ENCODE measurements at places on chromosomes 7 and 10. TPM values are rescaled to one million over a fixed set of nuclear protein-coding genes. Genes with fewer than 3 reads are reported as not detected.

- no peaks in the 10 kb centered on the region for H3K36me3 ChIP-seq
- peaks cover 3% of the 10 kb centered on the region for H3K4me1 ChIP-seq
- H3K27me3 ChIP-seq = peaks cover 10% of the 10 kb centered on the region
- peak; percentile 57 for DNase-seq
- H3K4me3 ChIP-seq = no peak overlapping the region
These were observed 248.2 kb downstream of the SKAP2 start for GRCh38 chr7:26616235-26616634.

DNA sequence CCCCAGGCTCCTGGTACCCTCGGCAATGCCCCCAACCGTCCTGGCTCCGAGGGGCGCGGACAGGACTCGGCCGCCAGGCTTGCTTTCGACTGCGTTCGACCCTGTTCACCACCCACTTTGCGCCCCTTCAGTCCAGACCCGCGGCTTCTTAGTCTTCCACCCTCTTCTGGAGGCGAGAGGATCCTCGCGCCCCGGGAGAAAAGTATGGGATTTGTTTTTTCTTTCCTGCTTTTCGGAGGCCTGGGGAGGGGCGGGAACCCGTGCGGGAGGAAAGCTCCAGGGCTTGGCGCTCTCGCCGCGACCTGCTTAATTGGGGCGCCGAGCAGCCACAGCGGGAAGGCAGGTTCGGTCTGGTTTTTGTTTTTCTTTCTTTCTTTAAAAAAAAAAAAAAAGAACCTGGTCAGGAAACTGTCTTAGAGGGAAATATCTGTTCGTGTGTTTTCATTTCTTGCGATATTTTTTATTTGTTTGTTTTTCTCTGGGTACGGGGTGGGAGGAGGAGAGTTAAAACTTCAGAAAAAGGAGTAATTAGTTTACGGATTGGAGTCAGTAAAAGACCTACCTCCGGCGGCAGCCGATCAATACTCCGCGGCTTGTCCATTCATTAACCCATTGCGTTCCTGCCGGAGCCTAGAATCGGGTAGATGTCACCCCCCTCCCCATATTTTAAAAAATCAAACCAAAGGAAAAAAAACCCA, 1.6 kb downstream of the EMX2 start:
- H3K4me1 ChIP-seq = peaks cover 15% of the 10 kb centered on the region
- H3K36me3 ChIP-seq = no peaks in the 10 kb centered on the region
- DNase-seq = no peak

DNA sequence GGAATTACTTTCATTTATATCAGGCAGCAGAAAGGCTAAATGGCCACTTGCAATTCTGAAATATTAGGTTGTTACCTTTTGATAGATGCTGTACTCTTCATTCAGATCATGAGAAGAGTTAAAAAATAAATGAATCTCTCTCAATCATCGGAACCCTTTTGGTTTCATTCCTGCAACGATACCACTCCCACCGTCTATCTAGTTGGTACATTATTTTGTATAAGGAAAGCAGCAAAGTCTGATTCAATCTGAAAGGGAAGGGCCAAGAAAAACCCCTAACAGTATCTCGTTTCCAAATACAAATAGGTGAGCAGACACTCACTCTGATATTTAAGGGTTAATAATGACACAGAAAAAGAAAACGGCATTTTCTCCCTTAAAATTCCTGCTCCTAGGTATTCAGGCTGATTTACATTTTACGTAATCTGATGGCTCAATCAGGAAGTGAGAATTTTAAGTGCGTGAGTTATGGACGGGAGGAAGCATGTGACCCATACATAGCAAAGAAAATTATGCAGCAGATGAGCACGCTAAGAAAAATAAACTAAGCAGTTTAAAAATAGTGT, 209.4 kb upstream of the KLF14 start:
- peak overlapping the region; percentile 25 for H3K4me3 ChIP-seq
- H3K27ac ChIP-seq = peak overlapping the region; percentile 93
- no peak for DNase-seq
- no peaks in the 10 kb centered on the region for H3K36me3 ChIP-seq

The CDHR3 gene
- 0.34 TPM for total RNA-seq

GRCh38 chr7:43764807-43765491, 6.5 kb downstream of the BLVRA start:
- H3K4me3 ChIP-seq = peak overlapping the region; percentile 14
- no peaks in the 10 kb centered on the region for H3K27me3 ChIP-seq
- DNase-seq = peak; percentile 42
- H3K36me3 ChIP-seq = no peaks in the 10 kb centered on the region
- H3K27ac ChIP-seq = peak overlapping the region; percentile 42

DNA sequence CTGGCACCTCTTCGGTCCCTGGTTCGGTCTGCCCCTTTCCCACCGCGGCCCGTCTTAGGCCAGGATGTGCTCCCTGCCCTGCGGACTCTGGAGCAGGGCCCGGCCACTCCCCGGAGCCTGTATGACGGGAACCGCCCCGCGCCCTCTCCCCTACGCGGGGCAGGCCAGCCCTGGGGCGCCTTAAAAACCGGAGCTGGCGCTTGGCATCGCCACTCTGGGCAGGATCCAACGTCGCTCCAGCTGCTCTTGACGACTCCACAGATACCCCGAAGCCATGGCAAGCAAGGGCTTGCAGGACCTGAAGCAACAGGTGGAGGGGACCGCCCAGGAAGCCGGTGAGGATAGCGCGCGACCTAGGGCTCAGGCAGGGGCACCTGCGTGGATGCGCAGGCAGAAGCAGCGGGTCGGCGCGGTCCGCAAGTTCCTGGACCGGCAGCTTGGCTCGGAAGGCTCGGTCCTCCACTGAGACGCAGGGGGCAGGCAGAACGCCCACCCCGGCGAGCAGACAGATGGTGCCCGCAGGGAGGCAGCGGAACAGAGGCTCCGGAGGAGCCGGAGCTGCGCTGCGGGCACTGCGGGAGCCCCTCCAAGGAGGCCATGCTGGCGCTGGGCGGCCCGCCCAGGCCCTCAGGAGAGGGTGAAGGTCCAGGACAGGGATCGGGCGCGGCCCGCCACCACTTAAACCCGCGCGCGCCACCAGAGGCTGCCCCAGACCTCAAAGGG, at the start of gene ADIRF:
Gene ADIRF (plus strand): TSS at position 212 of the 723 bp plus-strand sequence. CDS start 63 bp downstream, at position 275.
- DNase-seq = no peak
- H3K4me3 ChIP-seq = no peak within 1 kb of the TSS

GRCh38 chr7:13476881-13477444, 512.5 kb downstream of the ETV1 start:
- no peak overlapping the region for H3K4me3 ChIP-seq
- no peaks in the 10 kb centered on the region for H3K36me3 ChIP-seq
- H3K4me1 ChIP-seq = no peaks in the 10 kb centered on the region

The SLC26A5 gene
- total RNA-seq = not detected

The RNF32 gene
- total RNA-seq = 3.9 TPM

- no peak for DNase-seq
- no peak overlapping the region for H3K4me3 ChIP-seq
- H3K27me3 ChIP-seq = no peaks in the 10 kb centered on the region
These were observed 10.5 kb upstream of the ENTPD1 start for GRCh38 chr10:95745501-95745900.

DNA sequence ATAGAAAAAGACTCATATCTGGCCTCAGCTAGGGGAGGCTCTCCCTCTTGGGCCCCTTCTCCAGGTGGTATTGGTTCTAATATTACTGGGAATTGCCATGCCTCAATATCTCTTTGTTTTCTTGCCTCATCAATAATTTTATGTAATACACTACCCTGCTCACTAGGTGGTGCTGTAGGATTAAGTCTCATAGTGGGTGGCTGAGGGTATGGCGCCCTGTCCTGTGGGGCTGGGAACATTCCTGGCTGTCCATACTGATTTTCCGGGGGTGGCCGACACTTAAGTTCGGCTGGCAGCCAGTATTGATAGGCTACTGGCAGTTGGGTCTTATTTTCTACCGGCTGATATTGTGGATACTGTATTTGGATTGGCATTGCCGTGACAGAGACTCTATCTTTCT, 9.0 kb upstream of the TAS2R3 start:
- no peaks in the 10 kb centered on the region for H3K27me3 ChIP-seq
- no peak overlapping the region for H3K4me3 ChIP-seq
- no peaks in the 10 kb centered on the region for H3K4me1 ChIP-seq
- DNase-seq = peak; percentile 61
- peaks cover 93% of the 10 kb centered on the region for H3K36me3 ChIP-seq

GRCh38 chr7:69436946-69437345, 161.3 kb upstream of the AUTS2 start:
- no peak overlapping the region for H3K4me3 ChIP-seq
- H3K27ac ChIP-seq = no peak overlapping the region
- no peak for DNase-seq
- H3K4me1 ChIP-seq = no peaks in the 10 kb centered on the region

DNA sequence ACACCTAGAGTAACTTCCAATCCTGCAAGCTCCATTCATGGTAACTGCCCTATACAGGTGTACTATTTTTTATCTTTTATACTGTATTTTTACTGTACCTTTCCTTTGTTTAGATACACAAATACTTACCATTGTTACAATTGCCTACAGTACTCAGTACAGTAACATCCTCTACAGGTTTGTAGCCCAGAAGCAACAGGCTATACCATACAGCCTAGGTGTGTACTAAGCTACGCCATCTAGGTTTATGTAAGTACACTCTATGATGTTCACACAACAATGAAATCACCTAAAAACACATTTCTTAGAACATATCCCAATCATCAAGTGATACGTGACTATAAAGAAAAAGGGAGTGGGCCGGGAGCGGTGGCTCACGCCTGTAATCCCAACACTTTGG, 53.1 kb upstream of the SLIT1 start:
- H3K27ac ChIP-seq = no peak overlapping the region
- no peak overlapping the region for H3K4me3 ChIP-seq
- no peak for DNase-seq
- H3K4me1 ChIP-seq = no peaks in the 10 kb centered on the region
- H3K36me3 ChIP-seq = peaks cover 34% of the 10 kb centered on the region

The LRRN3 gene
- total RNA-seq = 0.35 TPM

- no peaks in the 10 kb centered on the region for H3K4me1 ChIP-seq
- no peak for DNase-seq
- no peaks in the 10 kb centered on the region for H3K36me3 ChIP-seq
- H3K4me3 ChIP-seq = no peak overlapping the region
These were observed 141.7 kb upstream of the PFKP start for GRCh38 chr10:2925631-2926030.

DNA sequence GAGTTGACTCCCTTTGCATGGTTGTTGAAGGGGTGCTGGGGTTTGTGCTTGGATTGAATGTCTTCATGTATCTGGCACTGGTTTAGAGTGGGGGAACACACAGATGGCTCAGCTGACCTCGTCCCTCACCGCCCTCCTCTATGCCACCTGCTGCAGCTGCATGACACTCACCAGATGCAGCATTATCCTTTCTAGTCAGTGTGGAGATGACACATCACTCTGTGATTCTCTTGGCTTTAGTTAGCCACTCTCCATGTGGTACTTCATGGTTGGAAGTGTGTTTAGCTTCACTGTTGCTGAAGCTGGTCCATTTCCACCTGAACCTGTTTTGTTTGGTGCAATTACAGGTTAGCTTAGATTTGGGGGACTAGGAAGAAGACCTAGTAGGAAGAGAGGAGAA, 56.3 kb upstream of the BMPER start:
- no peaks in the 10 kb centered on the region for H3K27me3 ChIP-seq
- H3K4me1 ChIP-seq = no peaks in the 10 kb centered on the region
- H3K36me3 ChIP-seq = no peaks in the 10 kb centered on the region
- no peak overlapping the region for H3K4me3 ChIP-seq
- H3K27ac ChIP-seq = no peak overlapping the region

- no peak overlapping the region for H3K27ac ChIP-seq
- no peak overlapping the region for H3K4me3 ChIP-seq
- H3K27me3 ChIP-seq = no peaks in the 10 kb centered on the region
- no peaks in the 10 kb centered on the region for H3K4me1 ChIP-seq
- DNase-seq = no peak
These were observed 163.2 kb downstream of the TNS3 start for GRCh38 chr7:47418601-47419309.

- peaks cover 2% of the 10 kb centered on the region for H3K27me3 ChIP-seq
- H3K36me3 ChIP-seq = no peaks in the 10 kb centered on the region
- no peak overlapping the region for H3K4me3 ChIP-seq
- no peaks in the 10 kb centered on the region for H3K4me1 ChIP-seq
- no peak for DNase-seq
These were observed 72.6 kb downstream of the JAZF1 start for GRCh38 chr7:28107960-28108359.

DNA sequence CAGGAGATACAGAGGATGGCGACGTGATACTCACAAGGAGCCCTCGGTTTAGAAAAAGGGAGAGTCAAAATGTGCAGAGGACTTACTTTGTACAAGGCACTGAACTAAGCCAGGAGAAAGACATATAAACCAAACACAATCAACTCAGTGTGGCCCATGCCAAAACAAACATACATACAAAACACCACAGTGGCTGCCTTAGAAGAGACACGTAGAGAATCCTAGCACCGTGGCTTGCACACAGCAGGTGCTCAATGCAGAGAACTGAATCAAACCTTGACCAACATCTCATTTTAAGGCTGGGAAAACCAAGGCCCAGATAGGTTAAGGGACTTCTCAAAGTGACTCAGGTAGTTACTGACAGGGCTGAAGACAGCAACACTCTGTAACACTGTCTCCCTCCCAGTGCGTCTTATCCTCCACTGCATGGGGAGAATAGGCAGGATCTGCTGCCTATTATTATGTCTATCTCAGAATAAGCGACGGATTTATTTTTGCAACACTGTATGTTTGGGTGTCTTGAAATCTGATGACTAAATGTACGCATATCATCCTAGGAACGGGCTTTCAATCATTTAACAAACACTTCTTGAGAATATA, 11.0 kb downstream of the SORBS1 start:
- no peaks in the 10 kb centered on the region for H3K36me3 ChIP-seq
- no peak for DNase-seq
- peaks cover 3% of the 10 kb centered on the region for H3K4me1 ChIP-seq
- H3K27ac ChIP-seq = no peak overlapping the region
- H3K4me3 ChIP-seq = no peak overlapping the region
- no peaks in the 10 kb centered on the region for H3K27me3 ChIP-seq

GRCh38 chr7:47937065-47937687, 11.1 kb downstream of the PKD1L1 start:
- H3K4me1 ChIP-seq = no peaks in the 10 kb centered on the region
- no peak for DNase-seq
- H3K27me3 ChIP-seq = peaks cover 9% of the 10 kb centered on the region
- H3K36me3 ChIP-seq = no peaks in the 10 kb centered on the region

The TMEM196 gene
- not detected for total RNA-seq

DNA sequence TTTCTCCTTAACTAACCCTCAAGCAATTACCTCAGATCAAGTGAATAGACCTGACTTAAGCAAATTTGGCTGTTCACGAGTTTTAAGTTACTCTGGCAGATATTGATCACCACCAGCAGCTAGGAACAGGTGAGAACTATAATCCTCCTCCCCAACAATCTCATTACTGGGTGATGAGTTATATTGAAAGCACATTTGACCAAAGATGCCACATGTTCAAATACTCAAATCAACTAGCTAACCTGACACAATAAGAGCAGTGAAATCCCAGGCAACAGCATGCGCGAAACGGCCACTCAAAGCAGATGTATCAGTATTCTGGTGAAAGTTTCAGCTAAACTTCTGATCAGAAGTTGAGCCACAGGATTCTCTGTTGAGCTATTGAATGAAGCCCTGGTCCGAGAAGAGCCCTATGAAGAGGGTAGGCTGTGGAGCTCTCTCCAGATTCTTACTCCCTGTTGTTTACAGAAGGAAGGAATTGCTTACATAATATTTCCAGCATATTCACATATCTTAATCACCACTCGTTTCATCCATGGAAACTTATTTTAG, 52.6 kb downstream of the CAV1 start:
- no peaks in the 10 kb centered on the region for H3K27me3 ChIP-seq
- H3K4me1 ChIP-seq = no peaks in the 10 kb centered on the region
- H3K36me3 ChIP-seq = no peaks in the 10 kb centered on the region
- DNase-seq = no peak
